ENCODE measurements at places on chromosomes 4 and X.

DNA sequence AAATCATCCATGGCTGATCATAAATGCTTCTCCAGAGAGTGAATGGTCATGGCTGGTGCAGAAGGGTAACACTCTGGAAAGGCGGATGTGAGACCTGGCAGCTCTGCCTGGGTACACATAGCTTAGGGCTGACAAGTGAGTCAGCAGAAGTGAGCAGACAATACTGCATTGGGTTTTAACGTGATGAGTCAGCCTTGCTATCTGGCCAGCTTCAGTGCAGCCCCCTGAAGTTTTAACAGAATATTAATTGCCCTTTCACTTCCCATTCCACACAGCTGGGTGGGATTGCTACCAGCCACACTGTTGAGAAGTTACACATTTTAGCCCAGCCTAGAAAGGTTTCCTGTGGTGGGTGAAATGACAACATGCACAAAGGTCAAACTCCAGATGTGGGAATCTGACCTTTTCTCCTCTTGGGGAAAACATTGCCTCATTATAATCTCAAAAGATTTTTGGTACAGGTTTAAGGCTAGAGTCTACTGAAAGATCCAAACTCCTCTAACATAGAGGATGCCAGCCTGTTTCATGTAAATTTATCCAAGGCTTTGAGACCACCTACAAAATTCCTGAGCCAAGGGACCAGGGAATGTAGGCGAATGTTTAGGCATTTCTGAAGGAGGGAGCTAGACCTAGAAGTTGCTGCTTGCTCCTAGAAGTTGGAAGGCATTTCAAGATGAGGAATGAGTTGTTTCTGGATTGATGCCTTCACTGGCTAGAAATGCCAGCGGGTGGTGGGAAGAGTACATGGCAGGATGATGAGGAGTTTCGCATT, 230.3 kb upstream of the PGRMC2 start:
- DNase-seq = no peak

GRCh38 chr4:96874657-96875056, 1034.8 kb downstream of the PDHA2 start:
- DNase-seq = no peak

DNA sequence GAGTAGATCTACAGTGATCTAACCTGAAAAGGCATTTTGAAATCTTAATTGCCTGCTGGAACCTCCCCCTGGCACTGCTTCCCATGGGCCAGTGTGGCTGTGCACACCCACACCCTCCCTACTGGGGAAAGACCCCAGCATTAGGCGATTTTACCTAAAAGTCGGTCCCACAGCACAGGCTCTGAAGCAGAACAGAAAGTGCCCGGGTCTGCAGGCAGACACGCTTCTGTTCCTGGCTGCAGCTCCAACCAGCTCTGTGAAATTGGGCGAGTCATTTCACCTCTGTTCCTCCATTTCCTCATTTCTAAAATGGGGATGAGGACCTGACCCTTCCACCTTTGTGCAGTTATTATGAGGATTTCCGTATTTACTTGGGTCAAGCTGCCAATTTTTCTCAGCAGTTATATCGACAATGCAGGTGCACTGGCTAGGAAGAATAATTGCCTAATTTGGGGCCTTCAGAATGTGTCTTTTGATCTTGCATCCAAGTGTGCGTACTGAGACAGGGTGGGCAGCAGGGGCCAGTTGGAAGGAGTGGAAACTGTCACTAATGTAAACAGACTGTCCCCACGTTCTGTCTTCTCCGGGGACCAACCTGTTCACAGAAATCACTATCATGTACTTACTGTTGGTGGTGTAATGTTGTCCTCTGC, 7.1 kb downstream of the KLF3 start:
- no peak for DNase-seq

GRCh38 chr4:21795091-21795490, 153.5 kb downstream of the KCNIP4 start:
- no peak for DNase-seq

DNA sequence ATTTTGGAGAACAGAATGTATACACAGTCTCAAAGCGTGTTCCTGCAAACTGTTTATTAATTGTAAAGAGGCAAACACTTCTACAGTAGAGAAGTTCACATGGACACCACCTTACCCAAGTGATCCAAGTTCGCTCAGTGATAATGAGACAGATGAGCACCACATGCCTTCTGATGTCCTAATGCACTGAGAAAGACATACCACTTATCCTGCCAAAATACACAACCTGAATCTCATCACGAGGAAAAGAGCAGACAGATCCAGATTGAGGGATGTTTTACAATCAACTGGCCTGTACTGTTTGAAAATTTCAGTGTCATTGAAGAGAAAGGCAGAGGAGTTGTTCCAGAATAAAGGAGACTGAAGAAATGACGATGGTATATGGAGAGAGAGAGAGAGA, 12.4 kb downstream of the PPEF1 start:
- no peak for DNase-seq

- no peak for DNase-seq
Measured at GRCh38 chrX:136899221-136899620, 18.7 kb upstream of the RBMX start.

DNA sequence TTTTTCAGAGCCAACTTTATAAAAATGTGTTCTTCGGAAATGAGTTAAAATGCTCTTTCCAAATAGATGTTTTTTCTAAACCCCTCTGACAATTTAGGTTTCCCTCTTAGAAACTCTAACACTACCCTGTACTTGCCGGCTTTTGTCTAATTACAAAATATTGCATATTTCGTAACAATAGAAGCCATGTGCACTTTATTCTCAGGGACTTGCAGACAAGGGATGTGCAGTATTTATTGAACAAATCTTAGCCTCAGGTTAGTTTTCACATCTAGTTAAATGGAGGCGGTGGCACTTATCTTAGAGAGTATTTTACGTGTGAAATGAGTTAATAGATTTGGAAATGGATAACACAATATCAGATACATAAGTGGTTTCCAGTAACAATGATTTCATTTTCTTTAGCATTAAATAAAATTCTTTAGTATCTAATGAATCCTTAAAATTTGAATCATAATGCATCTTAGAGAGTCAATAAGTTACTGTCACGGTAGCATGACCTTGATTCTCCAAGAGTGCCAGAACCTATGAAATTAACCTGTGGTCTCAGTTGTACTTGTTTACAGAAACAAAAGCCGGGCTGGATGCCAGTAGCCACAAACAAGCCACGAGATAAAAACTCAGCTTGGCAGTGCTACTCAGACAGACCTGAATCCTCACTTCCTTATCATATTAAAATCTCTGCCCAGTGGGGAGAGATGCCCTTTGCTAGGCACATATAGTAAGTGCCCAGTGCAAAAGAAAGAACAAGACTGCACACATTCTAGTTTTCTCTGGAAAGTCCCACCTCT, 772 bp upstream of the PABPC4L start:
- no peak for DNase-seq

- DNase-seq = no peak
Measured at GRCh38 chr4:158079661-158080060, 93.2 kb downstream of the GASK1B start.
